PC-9 (cell line): ENCODE measurements at places on chromosomes 16 and 17.

DNA sequence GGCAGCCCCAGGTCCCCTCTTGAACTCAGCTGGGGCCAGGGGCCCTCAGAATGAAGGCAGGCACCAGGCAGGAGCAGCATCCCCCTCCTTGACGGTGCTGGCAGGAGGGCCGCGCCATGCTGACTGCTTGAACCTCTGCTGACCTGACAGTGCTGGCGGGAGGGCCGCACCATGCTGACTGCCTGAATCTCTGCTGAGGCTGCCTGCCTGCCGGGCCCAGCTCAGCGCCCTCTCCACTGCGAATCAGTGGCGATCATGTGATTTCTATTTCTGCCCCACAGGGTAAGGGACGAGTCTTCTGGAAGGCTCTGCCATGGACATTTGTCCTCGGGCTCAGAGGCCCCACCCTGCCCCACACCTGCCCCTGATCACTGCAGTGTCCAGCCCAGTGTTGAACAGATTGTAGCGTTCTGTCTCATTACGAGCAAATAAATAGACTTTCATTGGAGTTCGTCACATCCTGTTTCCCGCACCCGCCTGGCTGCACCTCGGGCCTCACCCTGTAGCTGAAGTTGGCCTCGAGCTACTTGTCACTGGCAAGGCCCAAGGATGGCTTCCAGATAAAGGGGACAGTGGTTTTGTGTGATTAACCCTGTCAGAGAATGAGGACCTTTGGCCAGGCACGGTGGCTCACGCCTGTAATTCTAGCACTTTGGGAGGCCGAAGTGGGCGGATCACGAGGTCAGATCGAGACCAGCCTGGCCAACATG, 8.6 kb downstream of the C16orf90 start:
- no peak for DNase-seq

DNA sequence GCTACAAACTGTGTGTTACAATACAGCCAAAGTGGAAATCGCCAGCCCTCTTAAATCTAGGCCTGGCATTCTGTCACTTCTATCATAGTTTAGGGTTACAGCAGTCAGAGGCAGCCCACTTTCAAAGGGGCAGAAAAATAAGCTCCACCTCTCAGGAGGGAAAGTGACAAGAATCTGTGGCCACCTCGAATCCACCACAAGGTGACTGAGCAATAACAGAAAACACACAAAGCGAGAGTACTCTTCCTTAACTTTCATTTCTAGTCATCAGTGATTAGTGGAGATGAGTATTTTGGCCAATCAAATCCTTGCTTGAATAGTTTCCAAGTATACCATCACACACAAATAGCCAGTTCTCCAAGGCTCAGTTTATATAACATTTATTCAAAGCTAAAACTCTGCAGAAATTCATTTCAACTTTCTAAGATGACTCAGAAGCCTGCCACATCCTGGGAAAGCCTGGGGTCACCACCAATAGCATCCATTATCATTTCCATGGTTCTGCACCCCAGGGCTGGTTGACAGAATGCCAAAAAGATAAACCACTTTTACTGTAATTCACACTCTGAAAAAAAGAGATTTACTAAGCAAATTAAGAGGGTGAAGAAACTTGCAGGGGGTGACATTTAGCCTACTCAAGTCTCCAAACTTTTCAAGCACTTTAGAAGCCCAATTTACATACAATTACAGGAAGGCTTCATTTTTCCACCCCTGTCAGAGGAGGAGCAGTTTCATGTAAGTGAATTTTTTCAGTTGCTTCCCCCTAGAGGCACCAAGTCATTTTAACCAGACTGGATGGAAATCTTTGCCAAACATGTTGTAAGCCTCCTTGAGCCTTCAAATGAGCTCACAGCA, 66.8 kb downstream of the SALL1 start:
- no peak for DNase-seq

DNA sequence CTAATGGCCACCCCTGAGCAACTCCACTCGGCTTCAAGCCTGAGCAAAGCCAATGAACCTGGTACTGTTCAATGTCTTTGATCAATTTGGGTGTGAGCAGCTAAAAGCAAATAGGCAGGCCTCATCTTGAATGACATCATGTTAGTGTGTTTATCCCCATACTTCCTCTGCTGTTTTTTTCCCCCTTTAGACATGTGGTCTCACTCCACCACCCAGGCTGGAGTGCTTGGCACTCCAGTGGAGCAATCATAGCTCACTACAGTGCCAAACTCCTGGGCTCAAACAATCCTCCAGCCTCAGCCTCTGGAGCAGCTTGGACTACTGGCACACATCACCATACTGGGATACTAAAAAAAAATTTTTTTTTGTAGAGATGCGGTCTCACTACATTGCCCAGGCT, 75.4 kb downstream of the ARHGAP17 start:
- DNase-seq = no peak

DNA sequence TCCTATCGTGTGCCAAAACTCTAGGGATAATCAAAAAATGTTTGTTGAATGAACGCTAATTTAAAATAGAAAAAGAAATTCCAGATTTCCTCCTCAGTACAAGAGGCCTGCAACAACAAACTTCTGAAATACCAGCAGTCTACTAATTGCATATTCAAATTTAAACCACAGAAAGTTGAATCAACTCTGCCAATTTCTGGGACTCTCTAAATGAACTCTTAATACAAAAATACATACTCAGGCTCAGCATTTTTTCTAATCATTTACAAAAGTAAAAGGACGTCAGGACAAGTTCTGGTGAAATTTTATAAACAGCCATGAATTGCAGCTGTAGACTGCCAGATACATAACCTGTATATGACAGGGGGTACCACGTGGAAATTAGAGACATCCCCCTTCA, 49.0 kb downstream of the KANSL1 start:
- no peak for DNase-seq

DNA sequence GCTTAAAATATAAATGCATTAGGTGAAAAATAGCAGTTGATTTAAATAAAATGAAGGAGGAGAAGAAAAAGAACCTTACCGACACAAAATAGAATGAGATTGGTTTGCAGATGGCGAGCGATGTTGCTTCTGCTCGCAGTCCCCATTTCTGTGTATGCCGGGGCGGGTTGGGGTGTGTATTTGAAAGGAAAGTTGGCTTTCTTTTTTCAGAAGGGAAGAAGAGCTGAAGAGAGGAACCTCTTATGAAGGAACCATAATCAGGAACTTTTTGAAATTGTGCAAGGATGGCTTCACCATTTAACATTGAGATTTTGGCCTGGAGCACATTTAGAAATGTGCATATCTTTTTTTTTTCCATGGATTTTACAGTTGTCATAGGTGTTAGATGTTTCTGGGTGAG, at the start of gene IGSF6:
TSS of gene IGSF6 (minus strand) at position 156 of the 400 bp plus-strand sequence. CDS start at position 146, 10 bp downstream.
- DNase-seq = no peak

GRCh38 chr17:77717941-77718668, 240.4 kb upstream of the TNRC6C start:
- DNase-seq = no peak

- DNase-seq = no peak
Measured at GRCh38 chr17:5413682-5414081, 5.8 kb downstream of the NUP88 start.
